ENCODE measurements at places on chromosomes 6 and 20.
A peak's percentile ranks its signal among the peaks of the same experiment; 100 is the strongest.

- no peak for DNase-seq
These were observed 184.8 kb downstream of the HIVEP2 start for GRCh38 chr6:142760152-142760551.

DNA sequence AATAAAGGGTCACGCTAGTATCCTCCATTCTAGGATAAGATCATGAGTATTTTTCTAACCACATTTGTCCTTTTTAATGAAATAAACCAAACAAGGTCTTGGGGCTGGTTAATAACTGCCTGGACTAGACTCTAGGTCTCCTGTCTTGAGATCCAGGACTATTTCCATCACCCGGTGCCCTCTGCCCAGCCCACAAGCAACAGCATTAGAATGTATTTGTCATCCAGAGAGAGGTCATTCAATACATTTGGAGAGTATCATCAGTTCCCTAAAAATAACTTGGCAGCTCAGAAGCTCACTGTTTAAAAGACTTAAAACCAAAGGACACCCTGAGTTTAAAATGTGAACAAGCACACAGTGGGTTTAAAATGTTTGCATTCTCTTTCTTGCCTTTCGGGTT lies 4.4 kb upstream of the RBM24 start:
- DNase-seq = no peak

GRCh38 chr20:5703681-5704101 lies 46.5 kb upstream of the SHLD1 start:
- DNase-seq = no peak

- DNase-seq = no peak
These were observed 550.3 kb upstream of the JARID2 start for GRCh38 chr6:14695579-14695978.

GRCh38 chr6:29953686-29954085 lies 11.4 kb downstream of the HLA-A start:
- no peak for DNase-seq

- DNase-seq = peak; percentile 67
These were observed 2.6 kb downstream of the ASF1A start for GRCh38 chr6:118896339-118897136.

GRCh38 chr6:75345413-75345812 lies 60.8 kb upstream of the TMEM30A start:
- no peak for DNase-seq

DNA sequence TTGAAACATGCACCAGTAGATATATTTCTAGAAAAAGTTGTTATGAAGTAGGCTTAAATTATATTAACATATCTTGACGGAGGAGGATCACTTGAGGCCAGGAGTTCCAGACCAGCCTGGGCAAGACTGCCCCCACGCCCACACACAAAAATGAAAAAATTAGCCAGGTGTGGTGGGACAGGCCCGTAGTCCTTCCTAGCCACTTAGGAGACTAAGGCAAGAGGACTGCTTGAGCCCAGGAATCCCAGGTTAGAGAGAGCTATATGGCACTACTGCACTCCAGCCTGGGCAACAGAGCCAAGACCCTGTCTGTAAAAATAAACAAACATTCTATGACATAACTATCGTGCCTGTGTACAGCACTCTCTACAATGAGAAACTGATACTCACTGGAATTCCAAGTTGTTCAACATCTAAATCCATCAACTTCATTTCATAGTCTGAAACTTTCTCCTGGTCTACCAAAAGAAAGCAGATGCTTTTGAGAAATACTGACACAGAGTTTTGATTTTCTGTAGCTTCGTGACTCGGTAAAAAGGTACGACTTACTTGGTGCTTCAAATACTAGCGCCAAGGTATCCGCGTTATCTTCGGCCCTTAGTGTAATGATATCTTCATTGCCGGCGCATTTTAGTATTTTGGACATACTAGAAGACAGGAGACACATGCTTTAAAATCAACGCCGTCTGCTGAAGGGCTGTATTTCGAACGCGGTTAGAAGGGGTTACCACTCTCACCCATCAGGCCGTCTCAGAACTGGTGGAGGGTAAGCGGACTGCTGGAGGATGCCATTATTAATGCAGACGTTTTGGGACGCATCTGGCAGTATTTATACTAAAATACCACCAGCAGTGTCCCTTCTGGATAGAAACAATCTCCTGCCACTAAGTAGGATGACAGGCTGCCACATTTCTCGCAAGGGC lies 1.3 kb downstream of the PCNA start:
- DNase-seq = no peak

GRCh38 chr6:31971279-31971992 lies 502 bp downstream of the DXO start:
- no peak for DNase-seq

Measured in inflammatory macrophage treated with lipopolysaccharide for 4 hours (primary cell).